ENCODE measurements at places on chromosomes 6 and 20.

GRCh38 chr6:88119769-88120168 is 46.4 kb downstream of the CNR1 start:
- no peak overlapping the region for H3K27ac ChIP-seq
- peaks cover 29% of the 10 kb centered on the region for H3K27me3 ChIP-seq
- no peaks in the 10 kb centered on the region for H3K36me3 ChIP-seq

DNA sequence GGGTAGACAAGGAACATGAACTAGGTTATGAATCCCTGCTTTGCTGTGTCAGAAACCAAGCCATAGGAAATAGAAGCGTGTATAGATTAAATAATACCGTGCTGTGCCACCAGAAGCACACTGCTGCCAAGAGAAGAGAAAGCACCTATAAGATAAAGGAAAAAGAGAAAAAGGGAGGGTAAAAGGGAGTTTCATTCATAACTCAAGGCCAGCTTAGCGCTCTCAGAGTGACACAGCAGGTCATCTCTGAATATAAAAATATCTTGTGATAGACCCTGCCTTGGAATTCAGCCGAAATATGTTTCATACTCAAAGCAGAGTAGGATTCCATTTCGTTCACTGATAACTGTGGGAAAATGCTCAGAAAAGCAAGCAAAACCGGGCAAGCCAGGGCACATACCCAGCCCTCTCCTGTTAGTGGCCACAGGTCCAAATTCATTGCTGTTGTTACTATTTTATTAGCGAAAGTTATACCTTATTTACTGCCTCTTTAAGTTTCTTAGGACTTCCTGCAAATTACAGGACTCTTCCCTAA is 8.7 kb downstream of the JAG1 start:
- no peaks in the 10 kb centered on the region for H3K27me3 ChIP-seq
- DNase-seq: no peak
- no peak overlapping the region for H3K4me3 ChIP-seq

DNA sequence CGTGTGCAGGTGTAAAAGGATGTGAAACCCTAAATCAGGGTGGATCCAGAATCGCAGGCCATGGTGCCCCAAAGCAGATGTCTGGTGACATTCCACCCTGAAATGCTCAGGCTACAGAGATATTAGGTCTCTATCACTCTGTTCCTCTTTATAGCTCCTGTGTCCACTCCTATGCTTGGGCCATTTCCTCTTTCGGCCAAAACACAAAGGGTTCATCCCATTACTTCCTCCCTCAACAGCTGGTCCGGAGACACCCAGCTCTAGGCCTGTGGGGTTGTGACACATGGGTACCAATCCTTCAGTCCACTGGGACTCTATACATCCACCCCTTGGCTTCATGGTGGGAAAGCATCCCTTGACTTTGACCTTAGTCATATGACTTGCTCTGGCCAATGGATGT is 1.7 kb upstream of the SIGLEC1 start:
- peaks cover 8% of the 10 kb centered on the region for H3K4me1 ChIP-seq
- no peaks in the 10 kb centered on the region for H3K36me3 ChIP-seq
- H3K4me3 ChIP-seq: no peak overlapping the region
- no peaks in the 10 kb centered on the region for H3K27me3 ChIP-seq
- no peak overlapping the region for H3K27ac ChIP-seq

DNA sequence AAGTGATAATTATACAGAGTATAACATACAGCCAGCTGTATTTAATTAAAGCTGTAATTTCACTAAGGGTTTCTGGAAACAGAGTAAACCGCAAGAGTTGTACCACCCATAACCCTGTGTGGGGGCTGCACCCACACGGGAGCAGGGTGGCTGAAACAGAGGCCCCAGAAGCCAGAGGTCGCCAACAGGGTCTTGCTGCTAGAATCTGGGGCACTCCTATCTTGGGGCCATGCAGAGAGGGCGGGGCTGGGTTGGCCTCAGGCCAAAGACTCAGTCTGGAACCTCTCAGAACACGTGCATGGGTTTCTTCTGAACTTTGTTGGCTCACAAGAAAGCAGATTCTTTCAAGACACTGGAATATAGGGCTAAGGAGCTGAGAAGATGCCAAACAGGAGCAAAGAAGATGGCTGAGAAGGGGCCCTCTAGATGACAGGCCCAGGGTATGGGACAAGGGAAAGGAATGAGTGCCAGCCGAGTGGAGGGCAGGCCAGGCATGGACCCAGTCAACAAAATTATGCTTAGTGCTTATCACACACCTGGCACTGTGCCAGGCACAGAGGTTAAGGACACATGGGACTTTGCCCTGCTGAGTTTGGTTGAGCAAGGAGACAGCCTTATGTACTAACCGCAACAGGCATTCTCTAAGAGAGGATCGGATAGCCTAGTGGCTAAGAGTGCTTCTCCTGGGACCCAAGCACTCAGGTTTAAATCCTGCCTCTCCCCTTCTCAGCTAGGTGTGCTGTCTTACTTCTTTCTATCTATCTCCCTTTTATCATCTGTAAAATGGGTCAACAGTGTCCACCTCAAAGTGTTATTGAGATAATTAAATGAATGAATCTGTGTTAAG is 96.6 kb upstream of the FOXP4 start:
- no peaks in the 10 kb centered on the region for H3K27me3 ChIP-seq
- H3K4me3 ChIP-seq: no peak overlapping the region
- no peaks in the 10 kb centered on the region for H3K36me3 ChIP-seq
- DNase-seq: no peak
- peaks cover 8% of the 10 kb centered on the region for H3K4me1 ChIP-seq
- no peak overlapping the region for H3K27ac ChIP-seq

DNA sequence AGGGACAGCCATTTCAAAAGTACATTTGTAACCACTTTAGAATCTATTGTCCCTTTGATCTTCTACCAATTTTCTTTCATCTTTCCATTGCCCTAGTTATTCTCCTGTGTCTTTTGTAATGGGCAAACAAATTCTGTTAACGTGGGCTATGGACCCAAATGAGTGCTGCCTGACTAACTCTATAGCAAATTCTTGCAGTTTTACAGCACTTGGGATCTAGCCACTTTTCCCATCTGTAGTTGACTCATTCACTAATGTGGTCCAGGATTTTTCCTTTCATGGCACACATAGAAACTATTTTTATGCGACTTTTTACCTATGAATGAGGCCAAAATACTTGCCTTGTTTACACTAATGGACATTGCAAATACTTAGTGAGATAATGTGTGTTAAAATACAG is 52.0 kb downstream of the GRIK2 start:
- H3K4me1 ChIP-seq: no peaks in the 10 kb centered on the region
- no peak overlapping the region for H3K27ac ChIP-seq
- no peak for DNase-seq
- no peak overlapping the region for H3K4me3 ChIP-seq
- H3K27me3 ChIP-seq: no peaks in the 10 kb centered on the region
- H3K36me3 ChIP-seq: no peaks in the 10 kb centered on the region

All from HCT116 (cell line).